ENCODE measurements at places on chromosomes 13 and 19.

GRCh38 chr19:40335855-40336600, 12.2 kb downstream of the C19orf47 start:
- DNase-seq, result no peak

DNA sequence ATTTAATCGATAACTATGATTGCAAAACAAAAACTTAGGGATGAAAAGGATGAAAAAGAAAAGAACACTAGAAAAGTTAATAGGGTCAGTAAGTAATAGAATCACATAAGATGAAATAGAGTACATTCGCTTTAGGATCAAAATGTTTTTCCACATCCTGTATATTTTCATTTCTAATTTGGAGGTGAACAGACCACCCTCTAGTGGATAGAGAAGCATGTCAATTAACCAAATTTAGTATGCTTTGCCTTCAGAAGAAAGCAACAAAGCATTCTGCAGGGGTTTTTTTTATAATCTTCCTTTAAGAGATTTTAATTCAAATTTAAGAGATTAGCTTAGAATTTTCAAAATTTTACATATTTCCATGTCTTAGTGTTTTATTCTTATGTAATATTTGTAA, 611.0 kb upstream of the SGCG start:
- no peak for DNase-seq

DNA sequence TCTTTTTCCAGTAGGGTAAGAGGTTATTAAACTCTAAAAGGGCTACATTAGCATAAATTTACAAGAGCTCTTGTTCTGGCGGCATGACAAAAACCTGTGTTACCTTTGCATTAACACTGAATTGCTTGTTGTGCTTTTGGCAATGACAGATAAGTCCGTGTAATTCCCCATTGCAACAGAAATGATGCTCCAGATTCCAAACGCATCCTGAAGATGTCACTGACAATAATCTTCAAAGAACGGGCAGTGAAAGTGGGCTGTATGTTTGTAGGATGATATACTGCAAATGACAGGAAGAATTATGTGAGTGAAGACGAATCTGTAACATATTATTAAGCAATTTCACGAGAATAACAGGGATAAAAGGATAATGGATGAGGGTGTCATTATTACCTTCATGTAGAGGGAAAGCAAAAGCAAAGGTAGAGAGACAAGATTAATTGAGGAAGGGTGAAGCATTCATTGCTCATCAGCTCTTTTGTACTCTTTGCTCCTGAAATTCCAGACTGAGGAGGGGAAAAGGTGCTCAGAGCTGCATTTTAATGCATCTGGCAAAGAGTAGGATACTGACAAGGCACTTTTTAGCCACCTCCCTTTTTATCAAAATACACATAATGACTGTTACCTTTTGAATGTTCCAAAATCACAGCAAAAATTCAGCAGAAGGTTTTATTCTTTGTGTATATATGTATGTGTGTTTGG, 38.5 kb upstream of the MAB21L1 start:
- no peak for DNase-seq

DNA sequence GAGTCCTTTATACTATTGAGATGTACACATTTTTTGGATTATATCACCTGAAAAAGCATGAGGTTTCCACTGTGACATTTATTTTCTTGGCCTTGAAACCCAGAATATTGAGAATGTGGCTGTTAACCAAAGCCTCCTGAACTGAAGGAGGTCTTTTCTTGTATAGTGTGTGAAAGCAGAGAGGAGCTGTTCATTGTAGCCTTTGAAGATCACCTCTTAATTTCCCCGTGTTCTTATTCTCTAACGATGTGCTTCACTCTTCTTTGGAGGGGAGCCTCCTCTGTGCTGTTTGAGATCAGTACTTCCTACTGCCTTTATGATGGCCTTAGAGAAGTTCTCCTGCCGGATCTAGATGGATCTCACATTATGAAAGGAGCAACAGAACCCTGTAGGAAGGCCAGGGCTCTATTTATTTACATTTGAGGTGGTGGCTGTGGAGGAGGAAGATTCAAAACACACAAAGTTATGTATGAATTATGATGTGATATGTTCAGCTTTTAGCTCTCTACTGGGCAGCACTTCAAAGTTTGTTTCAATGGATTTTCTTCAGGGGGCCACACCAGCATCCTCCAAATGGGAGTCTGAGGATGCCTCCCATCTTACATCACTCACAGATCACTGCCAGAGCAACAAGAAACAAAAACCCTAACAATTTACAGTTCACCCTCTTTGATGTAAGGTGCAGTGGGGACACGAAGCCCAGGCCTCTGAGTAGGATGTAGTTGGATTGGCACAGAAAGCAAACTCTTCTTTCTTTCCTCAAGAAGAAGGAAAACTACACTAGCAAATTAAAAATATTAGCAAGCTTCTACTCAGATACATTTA, 322.3 kb downstream of the DLEU7 start:
- no peak for DNase-seq

GRCh38 chr19:45146741-45147205, 14.0 kb downstream of the NKPD1 start:
- no peak for DNase-seq
